ENCODE measurements at places on chromosomes 4 and X.

DNA sequence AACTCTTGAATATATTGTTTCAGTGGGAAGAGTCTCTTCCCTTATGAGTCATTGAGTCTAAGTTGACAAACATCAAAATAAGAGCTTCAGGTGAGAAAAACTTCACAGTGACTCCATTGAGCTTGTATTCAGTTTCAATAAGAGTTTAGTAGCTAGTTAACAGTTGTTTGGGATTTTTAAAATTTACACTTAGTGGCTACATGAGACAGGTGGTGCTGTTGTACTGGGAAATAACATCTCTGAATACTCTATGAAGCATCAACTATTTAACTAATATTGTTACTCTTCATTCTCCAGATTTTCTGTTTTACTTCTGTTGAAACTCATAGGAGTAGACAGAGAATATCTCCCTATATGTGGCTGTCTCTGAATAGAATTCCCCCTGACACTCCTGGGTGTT lies 1609.1 kb downstream of the C4orf33 start:
- no peak for DNase-seq

DNA sequence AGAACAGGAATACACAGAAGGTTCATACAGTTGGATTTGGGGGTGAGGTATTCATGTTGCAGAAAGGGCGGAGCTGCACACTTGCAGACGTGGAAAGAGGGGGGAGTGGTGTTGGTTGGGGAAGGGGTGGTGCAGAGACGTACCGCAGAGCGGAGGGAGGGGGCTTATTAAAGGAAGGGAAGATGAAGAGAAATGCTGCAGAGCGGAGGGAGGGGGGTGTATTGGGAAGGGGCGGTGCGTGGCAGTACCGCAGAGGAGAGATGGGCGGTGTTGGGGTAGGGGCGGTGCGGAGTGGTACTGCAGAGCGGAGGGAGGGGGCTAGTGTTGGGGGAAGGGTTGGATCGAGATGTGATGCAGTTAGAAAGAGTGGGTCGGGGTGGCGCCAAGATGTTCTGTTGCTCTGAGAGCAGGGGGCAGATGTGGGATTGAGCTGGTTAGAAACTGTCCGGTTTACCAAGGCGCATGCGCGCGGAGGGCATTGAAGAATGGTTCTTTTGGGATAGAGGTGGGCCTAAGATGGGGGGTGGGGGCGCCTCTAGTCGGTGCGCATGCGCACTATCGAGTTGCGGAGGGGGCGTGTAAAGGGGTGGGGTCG lies 900 bp downstream of the TRO start:
- no peak for DNase-seq

- DNase-seq: no peak
Observed at GRCh38 chr4:172975651-172976229, 192.9 kb upstream of the GALNT7 start.

GRCh38 chrX:119783026-119783425 lies 8.4 kb downstream of the RPL39 start:
- no peak for DNase-seq

- no peak for DNase-seq
Observed at GRCh38 chr4:58669783-58670182, 1559.6 kb upstream of the IGFBP7 start.

- DNase-seq: no peak
Observed at GRCh38 chr4:162322054-162322453, 158.3 kb upstream of the FSTL5 start.
